NCI-H2029 treated with DMSO at 0.1 percent for 48 hours (cell line): ENCODE measurements at places on chromosomes 2 and 18.

GRCh38 chr18:13889671-13890070 is 25.7 kb downstream of the MC2R start:
- no peak for DNase-seq

- DNase-seq = no peak
Observed at GRCh38 chr2:75099521-75099922, 99.8 kb downstream of the TACR1 start.

DNA sequence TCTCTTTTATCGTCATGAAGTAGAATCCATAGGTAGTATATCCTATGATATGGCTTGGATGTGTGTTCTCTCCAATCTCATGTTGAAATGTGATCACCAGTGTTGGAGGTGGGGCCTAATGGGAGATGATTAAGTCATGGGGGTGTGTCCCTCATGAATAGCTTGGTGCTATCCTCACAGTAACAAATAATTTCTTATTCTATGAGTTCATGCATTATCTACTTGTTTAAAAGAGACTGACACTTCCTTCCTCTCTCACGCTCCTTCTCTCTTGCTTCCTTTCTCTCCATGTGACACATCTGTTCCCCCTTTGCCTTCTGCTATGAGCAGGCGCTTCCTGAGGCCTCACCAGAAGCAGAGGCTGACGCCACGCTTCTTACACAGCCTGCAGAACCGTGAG is 165.6 kb downstream of the MREG start:
- no peak for DNase-seq

- no peak for DNase-seq
Observed at GRCh38 chr18:70234667-70235459, 29.4 kb upstream of the RTTN start.
